ENCODE measurements at places on chromosomes 1 and 21. TPM values are rescaled to one million over a fixed set of nuclear protein-coding genes. Genes with fewer than 3 reads are reported as not detected.

TNNI3K gene
- not detected for total RNA-seq

RNF186 gene
- total RNA-seq, result not detected

TMEM52 gene
- 0.65 TPM for total RNA-seq

SCMH1 gene
- total RNA-seq, result 35.9 TPM

TAS1R1 gene
- total RNA-seq, result 0.49 TPM

All from hair follicle dermal papilla cell (primary cell).